ENCODE measurements at places on chromosomes 2 and 18. TPM values are rescaled to one million over a fixed set of nuclear protein-coding genes. Genes with fewer than 3 reads are reported as not detected.

DNA sequence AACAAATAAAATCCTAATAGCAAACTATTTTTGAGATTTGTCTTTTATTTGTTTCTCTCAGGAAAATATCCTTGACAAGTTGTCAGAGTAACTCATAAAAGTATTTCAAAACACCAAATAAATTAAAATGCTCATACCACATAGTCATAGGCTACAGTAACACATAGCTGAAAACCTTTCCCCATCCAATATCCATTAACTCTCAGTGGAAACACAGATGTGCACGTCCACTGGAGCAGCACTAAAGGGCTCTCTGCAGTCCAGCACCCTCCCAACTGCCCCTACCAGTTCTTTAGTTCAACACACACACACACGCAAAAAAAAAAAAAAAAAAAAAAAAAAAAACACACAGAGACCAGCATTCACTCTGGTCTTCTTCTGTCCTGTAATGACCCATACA is 879 bp upstream of the XDH start:
- peak; percentile 35 for DNase-seq

GRCh38 chr2:32947484-32948143 is 861 bp downstream of the LTBP1 start:
- peak; percentile 14 for DNase-seq

DNA sequence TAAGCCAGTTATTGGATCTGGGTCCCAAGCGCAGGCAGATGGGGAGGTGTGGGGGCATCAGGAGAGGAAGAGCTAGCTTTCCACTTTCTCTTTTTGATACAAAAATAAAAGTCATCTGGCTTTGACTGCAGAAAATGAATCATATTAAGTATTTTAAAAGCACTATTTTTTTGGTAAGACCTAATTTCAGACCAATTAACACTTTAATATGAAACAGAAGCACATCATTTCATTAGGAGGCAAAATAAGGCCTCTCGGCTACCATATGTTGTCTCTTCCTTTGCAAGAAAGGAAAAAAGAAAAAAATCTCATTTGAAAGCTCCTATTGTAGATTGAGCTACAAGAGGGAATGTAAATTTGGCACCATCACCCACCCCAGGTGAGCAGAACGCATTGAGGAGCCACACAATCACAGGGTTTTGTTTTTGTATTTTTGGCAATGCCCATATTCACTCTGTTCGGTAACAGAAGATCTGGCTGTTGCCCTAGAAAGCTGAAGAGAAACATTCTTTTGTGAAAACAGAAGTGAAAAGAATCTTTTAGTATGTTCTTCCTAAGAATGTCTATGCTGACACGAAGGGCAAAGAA is 390.7 kb upstream of the ETAA1 start:
- no peak for DNase-seq

DNA sequence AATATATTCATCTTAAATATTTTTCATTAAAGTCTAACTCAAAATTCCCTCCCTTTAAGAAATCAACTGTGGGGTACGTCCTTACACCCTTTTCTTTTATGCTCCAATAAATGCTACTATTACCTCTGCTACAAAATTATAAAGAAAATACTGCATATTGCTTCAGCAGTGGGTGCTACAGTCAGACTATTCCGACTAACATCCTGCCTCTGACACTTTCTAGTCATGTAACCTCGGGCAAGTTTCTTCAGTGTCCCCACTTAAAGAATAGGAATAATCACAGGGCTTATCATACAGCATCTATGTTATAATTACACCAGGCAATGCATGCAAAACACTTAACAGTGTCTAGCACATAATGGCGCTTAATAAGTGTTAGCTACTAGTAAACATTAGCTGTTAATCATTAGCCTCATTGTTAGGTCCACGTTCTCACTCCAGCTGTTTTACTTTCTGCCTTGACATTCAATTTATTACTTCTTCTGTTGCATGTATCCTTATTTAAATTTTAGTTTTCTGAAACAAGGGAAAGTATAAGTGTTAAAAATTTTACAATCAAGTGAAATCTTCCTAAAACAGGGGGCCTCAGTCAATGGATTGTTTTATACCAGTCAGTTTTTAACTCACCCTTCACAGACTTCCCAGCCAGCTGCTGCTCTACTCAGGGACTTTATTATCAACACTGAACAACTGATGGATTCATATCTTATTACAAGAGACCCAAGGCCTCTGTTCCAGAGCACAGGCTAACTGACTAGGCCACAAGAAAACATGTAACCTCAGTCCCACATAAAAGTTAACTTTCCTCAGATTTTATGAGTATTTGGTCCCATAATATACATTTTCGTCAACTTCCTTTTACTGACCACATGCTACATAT is 54.0 kb downstream of the CLASP1 start:
- no peak for DNase-seq

- no peak for DNase-seq
These were observed 166.8 kb downstream of the BCL2 start for GRCh38 chr18:63152791-63153190.

- no peak for DNase-seq
These were observed 54.3 kb downstream of the SLC40A1 start for GRCh38 chr2:189526241-189526640.

GRCh38 chr18:44093253-44093652 is 587.4 kb upstream of the SETBP1 start:
- DNase-seq, result no peak

- no peak for DNase-seq
These were observed 1563.0 kb downstream of the SUCLG1 start for GRCh38 chr2:82896117-82896516.

- no peak for DNase-seq
These were observed 41.4 kb downstream of the STARD6 start for GRCh38 chr18:54316071-54316820.

DNA sequence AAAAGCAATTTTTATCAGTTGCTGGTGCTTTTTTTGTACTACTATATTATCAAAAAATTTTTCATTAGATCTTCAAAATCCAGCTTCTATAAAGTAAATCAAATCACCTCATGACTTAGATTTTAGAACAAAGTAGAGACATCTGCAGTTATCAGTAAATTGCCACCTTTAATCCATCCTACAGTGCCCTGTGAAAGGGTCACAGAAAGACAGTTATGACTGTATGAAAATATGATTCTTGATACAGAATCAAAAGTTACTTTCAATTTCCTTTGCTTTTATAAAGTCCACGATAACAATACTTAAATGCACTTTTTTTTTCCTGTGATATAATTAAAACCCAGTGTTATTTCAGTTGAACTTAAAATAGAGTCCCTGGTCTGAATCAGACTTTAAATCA is 61.4 kb downstream of the PRPF40A start:
- no peak for DNase-seq

GRCh38 chr18:60935041-60935910 is 398.0 kb upstream of the CDH20 start:
- no peak for DNase-seq

- DNase-seq, result peak; percentile 83
These were observed 24.8 kb upstream of the SPR start for GRCh38 chr2:72862239-72862988.

DNA sequence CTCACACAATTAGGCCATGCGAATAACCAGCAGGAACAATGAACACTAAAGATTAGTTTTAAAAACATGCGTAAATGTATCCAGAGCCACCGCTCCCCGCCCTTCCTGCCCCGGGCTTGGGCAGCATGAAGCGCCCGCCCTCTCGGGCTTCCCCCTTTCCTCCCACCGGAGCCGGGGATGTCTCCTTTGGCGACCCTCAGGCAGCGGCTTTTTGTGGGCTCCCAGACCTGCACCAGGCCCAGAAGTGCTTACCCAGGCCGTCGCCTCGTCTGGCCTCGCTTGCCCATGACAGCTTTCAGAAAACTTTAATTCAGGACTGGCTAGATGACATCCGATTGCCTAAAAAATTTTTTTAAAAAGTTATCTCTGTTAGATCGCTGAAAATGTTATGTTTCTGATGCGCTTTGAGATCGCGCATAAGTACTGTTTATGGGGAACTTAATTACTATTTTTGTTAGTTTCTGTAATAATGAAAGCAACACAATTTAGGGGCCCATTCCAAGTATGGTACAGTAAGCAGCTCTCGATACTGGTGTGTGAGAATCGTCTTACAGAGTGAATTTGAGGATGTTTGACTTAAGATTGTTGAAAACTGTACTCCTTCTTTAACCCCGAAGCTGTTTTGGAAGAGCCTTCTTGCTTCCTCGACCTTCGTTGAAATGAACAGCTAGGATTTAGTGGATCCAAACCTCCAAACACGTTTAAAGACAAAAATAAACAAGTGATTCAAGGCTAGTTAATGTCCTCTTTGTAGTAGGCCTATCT is 1.1 kb downstream of the MAP3K20 start:
- no peak for DNase-seq

- no peak for DNase-seq
These were observed 113.5 kb upstream of the PPP1CB start for GRCh38 chr2:28638102-28638501.

GRCh38 chr2:213678437-213679218 is 394.4 kb downstream of the SPAG16 start:
- no peak for DNase-seq

- DNase-seq, result no peak
These were observed 40.4 kb downstream of the PTPN2 start for GRCh38 chr18:12843420-12844350.

DNA sequence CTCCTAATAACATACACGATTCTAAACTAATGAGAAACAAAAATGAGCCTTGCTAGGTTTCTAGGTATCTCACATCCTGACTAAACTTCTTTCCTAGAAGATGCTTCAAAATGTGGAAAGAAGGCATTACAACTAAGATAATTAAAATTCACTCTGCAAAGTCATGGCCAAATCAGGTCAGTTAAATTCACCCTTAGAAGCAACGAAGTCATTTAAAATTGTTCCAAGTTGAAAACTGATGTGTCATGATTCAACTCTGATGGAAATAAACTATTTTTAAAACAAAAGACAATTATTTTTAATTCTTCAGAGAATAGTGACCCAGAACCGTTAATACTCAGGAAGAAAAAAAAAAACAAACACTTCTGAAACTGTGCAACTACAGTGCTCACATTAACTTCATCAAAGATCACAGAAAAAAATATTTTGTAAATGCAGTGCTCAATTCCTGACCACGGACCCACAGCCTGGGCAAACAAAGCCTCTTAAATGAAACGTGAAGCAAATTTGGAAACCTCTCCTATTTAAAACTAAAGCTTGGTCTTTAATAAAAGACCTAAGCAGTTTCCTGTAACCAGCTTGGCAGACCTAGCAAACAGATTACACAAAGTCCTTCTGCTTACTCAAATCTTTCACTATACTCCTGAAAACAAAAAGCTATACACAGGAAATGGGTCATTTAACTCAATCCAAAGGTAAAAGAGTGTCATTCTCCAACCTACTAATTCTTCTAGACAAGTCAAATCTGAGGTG is 39.0 kb downstream of the CHN1 start:
- DNase-seq, result no peak

- DNase-seq, result no peak
These were observed 195.9 kb upstream of the TCF4 start for GRCh38 chr18:55783921-55784320.

GRCh38 chr2:72325592-72326422 is 178.1 kb upstream of the CYP26B1 start:
- peak; percentile 19 for DNase-seq

The RAB27B gene
- 1.6 TPM for total RNA-seq

The CHRND gene
- total RNA-seq, result not detected

The CIB4 gene
- not detected for total RNA-seq

The TBR1 gene
- total RNA-seq, result not detected

The ZNF804A gene
- total RNA-seq, result 0.09 TPM

The SPEG gene
- total RNA-seq, result 82.6 TPM

All from HFFc6 (cell line).